PC-9 (cell line): ENCODE measurements at places on chromosomes 16 and 17. TPM values are rescaled to one million over a fixed set of nuclear protein-coding genes. Genes with fewer than 3 reads are reported as not detected.

DNA sequence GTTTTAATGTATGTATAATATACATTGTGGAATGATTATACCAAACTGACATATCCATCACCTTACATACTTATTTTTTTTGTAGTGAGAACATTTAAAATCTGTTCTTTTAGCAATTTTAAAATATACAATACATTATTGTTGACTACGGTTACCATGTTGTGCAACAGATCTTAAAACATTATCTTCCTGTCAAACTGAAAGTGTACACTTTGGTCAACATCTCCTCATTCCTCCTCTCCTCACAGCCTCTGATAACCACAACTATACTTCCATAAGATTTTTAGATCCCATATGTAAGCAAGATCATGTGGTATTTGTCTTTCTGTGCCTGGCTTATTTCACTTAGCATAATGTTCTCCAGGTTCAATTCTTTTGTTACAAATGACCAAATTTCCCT lies 7.5 kb upstream of the DNAJA2 start:
- DNase-seq, result no peak

The FBXW10B gene
- 16.2 and 19.9 TPM in 2 replicates for total RNA-seq

DNA sequence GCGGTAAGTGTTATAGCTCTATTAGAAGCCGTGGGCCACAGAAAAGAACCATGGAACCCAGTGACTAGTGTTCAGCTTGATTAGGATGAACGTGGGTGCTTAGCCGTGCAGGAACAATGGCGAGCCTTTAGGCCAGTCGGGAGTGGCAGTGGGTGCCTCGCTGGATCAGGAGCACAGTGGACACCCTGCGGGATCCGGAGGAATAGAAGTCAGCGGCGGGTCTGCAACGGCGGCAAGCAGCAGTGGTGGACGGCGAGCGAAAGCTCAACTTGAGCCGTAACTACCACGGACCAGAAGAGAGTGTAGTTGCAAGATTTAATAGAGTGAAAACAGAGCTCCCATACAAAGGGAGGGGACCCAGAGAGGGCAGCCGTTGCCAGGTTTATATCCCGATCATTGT lies 37.3 kb upstream of the CDH15 start:
- no peak for DNase-seq

- DNase-seq, result no peak
Observed at GRCh38 chr16:4239020-4239419, 2.9 kb downstream of the SRL start.

The MYH13 gene
- not detected in 2 replicates for total RNA-seq

The UTS2R gene
- total RNA-seq, result not detected in 2 replicates

GRCh38 chr17:2563061-2563460 lies 30.4 kb upstream of the PAFAH1B1 start:
- no peak for DNase-seq
